Activated CD8-positive, alpha-beta memory T cell treated with anti-CD3 and anti-CD28 coated beads for 24 hours (primary cell): ENCODE measurements at places on chromosomes 13 and 19.
A peak's percentile ranks its signal among the peaks of the same experiment; 100 is the strongest.

DNA sequence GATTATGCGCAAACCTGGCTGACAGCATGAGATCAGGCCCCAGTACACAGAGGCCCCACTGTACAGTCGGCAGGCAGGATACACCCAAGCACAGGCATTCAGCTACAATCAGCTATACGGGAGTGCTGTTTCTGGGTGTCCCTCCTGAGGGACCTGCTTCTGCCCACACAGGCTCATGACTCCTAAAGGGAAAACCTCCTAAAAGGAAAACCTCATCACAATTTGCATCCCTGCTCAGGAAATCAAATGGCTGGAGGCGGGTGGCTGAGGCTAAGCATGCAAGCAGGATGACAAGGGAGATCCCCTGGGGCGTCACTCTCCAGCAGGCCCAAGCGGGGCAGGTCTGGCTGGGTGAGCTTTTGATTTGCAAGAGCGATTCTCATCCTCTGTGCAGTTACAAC lies 99.8 kb downstream of the CRYL1 start:
- no peak for DNase-seq

GRCh38 chr13:24680258-24680920 lies at the start of gene ATP12A:
TSS of gene ATP12A (plus strand) at chr13:24680408. CDS start at chr13:24680744, 336 bp downstream.
- DNase-seq: peak; percentile 77

DNA sequence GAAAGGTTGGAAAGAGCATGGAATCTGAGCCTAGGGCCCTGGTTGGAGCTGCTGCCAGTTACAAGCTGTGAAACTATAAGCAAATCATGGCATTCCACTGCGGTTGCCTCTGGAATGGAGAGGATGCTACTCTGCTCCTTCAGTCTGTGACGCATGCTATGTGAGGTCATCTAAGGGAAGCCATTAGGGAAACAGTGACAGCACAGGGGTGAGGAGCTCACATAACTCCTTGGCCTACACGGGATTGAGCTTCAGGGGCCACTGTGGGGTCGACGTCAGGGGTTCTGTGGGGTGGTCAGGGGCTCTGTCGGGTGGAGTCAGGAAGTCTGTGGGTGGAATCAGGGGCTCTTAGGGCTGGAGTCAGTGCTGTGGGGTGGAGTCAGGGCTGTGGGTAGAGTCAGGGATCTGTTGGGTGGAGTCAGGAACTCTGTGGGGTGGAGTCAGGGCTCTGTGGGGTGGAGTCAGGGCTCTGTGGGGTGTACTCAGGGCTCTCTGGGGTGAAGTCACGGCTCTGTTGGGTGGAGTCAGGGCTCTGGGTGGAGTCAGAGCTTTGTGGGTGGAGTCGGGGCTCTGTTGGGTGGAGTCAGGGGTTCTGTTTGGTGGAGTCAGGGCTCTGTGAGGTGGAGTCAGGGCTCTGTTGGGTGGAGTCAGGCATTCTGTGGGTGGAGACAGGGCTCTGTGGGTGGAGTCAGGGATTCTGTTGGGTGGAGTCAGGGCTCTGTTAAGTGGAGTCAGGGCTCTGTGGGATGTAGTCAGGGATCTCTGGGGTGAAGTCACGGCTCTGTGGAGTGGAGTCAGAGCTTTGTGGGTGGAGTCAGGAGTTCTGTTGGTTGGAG lies 35.8 kb upstream of the MEDAG start:
- peak; percentile 52 for DNase-seq

- no peak for DNase-seq
Measured at GRCh38 chr13:97108530-97108900, 113.6 kb upstream of the MBNL2 start.

- no peak for DNase-seq
Measured at GRCh38 chr13:81171065-81171647, 830.2 kb upstream of the SPRY2 start.

- no peak for DNase-seq
Measured at GRCh38 chr13:97021241-97021640, 27.0 kb upstream of the OXGR1 start.

DNA sequence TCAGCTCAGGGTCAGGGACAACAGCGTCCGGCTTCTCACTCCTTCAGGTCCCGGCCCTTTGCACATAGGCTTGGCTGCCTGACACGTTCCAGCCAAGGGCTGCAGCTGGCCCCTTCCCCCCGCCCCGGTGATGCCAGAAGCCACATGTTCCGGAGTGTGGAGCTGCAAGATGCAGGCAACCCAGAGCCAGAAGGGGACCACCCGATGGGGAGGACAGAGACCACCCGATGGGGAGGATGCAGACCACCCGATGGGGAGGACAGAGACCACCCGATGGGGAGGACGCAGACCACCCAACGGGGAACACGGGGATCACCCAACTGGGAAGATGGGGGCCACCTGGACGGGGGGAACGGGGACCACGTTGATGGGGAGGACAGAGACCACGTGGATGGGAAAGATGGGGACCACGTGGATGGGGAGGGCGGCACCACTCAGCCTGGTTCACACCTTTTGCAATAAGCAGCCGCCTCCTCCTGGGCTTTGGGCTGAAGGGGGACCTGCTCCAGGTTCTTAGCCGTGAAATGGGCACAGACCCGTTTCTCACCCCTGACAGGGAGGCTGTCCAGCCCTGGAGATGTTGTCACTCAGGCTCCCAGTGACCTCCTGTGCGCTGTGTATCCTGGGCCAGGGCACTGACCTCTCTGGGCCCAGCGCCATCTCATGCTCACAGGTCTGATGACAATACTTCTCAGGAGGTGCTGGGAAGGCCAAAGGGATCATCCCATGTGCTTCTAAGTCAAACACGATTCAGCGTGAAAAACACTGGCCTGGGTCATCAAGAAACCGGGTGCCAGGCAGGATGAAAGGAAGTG lies 34.5 kb downstream of the C13orf46 start:
- no peak for DNase-seq

- no peak for DNase-seq
Measured at GRCh38 chr19:58356766-58357480, 3.6 kb upstream of the A1BG start.

DNA sequence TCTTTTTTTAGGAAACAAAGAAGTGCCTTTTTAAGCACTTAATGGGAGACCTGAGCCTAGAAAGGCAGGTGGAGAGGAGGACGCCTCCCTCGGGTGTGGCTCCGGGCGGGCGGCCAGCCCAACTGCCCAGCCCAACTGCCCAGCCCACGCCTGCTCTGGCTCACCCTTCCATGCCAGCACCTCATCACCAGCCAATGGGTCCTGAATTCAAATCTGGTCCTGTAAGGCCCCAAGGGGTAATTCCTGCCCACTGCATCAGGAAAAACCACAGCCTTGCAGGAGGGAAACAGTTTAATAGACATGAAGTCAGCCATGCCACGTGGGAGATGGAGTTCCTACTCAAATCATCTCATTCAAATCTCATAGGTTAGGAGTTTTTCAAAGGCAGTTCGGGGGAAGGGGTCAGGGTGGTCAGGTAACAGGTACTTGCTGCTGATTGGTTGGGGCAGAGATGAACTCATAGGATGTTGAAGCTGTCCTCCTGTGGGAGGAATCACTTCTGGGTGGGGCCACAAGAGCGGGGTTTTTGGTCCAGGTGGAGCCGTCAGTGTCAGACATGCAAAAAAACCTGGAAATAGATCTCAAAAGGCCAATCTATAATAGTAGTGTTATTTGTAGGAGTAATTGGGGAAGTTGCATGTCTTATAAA lies 64.9 kb downstream of the HSPH1 start:
- no peak for DNase-seq

- DNase-seq: no peak
Measured at GRCh38 chr13:78084401-78084800, 165.8 kb upstream of the EDNRB start.

- DNase-seq: no peak
Measured at GRCh38 chr13:101700598-101700997, 248.1 kb downstream of the ITGBL1 start.

- DNase-seq: peak; percentile 72
Measured at GRCh38 chr19:1063030-1063908, 3.7 kb upstream of the ARHGAP45 start.

- DNase-seq: no peak
Measured at GRCh38 chr13:36282821-36283432, 14.7 kb downstream of the CCDC169 start.

DNA sequence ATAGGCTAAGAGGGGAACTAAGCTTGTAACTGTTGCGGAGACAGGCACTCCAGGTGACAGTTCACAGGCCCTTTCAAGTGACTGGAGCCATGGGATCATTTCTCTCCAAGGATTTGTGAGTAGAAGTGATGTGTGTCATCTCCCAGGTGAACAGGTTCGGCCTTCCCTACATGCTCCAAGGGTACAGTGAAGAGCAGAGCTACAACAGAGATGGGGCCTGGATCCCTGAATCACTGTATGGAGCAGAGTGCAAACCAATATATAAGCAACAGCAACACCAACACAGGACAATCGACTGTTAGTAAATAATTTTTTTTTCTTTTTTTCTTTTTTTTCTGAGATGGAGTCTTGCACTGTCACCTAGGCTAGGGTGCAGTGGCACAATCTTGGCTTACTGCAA lies 15.0 kb downstream of the ZSCAN18 start:
- no peak for DNase-seq

GRCh38 chr13:114258589-114258988 lies 22.8 kb upstream of the UPF3A start:
- DNase-seq: no peak

- no peak for DNase-seq
Measured at GRCh38 chr19:16571822-16572331, 338 bp downstream of the SLC35E1 start.

GRCh38 chr13:94712812-94713560 lies 641 bp upstream of the SOX21 start:
- peak; percentile 58 for DNase-seq

DNA sequence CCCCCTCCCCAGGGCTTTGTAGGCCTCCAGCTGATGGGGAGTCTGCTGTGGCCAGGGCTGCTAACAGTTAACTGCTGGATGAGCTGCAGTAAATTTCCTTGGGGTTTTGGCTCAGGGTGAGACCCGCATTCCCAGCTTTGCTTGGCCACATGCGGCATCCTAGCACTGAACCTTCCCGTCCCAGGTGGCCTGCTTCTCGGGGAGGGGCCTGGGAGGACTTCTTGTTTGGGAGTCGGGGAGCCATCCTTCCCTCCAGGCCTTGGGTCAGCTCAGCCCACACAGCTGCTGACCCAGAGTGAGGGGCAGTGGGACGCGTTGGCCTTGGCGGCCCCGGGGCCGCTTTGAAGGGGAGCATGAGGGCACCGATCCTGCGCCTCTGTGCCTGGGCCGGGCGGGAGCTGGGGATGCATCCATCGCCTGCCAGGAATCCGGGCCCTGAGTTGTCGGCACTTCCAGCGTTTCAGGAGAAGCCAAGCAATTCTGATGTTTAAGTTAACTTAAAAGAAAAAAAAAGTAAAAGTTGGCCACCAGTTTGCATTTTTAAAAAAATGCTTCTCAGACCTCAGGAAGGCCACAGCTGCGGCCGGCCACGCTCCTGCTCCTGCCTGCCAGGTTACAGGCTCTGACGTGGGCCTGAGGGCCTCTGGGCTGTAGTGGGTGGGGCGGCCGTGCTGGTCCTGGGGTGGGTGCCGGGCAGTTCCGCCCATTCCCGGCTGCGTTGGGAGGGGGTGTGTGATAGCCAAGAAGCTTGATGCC lies 27.7 kb downstream of the CRTC1 start:
- no peak for DNase-seq

- no peak for DNase-seq
Measured at GRCh38 chr13:73248711-73249580, 190.1 kb downstream of the KLF5 start.

GRCh38 chr13:112943309-112944125 lies 25.5 kb upstream of the MCF2L start:
- DNase-seq: peak; percentile 75

DNA sequence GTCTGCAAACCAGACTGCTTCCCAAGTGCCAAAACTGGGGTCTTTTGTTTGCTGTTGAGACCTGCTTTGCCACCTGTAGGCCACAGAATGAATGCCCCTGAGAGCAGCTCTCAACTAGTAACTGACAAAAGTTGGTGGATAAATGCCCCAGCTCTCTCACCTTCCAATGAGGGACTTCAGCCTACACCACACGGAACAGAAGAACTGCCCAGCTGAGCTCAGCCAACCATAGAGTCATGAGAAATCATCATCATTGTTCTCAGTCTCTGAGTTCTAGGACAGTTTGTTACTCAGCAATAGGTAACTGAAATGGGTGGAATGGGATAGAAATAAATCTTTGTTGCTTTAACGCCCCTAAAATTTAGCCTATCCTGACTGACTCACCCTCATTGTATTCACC lies 59.1 kb upstream of the MRI1 start:
- DNase-seq: no peak

DNA sequence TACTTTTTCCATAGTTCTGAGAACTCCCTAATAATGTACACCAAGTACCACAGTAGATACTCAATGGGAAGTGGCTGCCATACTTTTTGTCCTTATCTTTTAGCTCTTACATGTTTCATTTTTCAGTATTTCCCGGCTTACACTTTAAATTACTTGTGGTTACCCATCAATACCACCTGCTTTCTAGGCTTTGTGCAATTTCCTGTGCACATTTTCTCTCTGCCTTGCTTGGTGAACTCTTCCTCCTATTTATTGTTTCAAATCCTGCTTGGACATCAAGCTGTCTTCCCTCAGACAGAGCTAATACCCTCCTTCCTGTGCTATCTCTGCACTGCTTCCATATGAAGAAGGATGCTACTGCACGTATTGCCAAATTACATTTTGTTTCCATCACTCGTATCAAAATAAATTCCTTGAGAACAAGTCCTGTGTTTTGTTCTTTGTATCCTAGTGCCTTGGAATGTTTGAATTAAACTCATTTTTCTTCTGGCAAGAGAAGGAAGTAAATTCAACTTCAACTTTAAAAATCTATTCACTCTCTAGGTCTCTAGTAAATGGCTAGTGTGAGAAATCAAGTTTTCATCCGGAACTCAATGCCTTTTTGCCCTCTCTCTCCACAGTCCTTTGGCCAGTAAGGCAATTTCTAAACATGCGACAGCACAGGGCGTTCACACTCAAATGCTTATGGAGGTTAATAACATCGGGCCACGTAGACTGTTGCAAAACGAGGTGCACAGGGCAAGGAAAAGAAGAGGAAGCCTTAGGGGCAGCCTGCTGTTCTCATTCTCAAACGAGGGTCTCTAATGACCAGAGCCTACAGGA lies 5.6 kb downstream of the ZAR1L start:
- DNase-seq: no peak

- DNase-seq: peak; percentile 58
Measured at GRCh38 chr13:75760131-75761021, 124.2 kb downstream of the LMO7 start.

GRCh38 chr19:53422551-53422950 lies 9.2 kb upstream of the ZNF761 start:
- no peak for DNase-seq

DNA sequence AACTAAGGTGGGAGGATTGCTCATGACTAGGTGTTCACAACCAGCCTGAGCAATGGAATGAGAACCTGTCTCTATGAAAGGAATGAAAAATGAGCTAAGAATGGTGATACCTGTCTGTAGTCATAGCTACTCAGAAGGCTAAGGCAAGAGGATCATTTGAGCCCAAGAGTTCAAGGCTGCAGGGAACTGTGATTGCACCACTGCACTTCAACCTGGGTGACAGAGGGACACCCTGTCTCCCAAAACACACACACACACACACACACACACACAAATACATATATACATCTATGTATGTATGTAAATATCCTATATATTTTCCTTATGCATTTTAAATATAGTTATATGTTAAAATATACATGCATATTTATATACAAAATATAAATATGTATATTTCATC lies 7.4 kb upstream of the ZNF433 start:
- DNase-seq: no peak
